ENCODE measurements at places on chromosomes 1 and 21. TPM values are rescaled to one million over a fixed set of nuclear protein-coding genes. Genes with fewer than 3 reads are reported as not detected.

The RNPEP gene
- total RNA-seq, result 52.9 TPM

The TSPEAR gene
- not detected for total RNA-seq

The LIPI gene
- not detected for total RNA-seq

The CYYR1 gene
- total RNA-seq, result 1.6 TPM

The PDC gene
- total RNA-seq, result not detected

The PAPPA2 gene
- total RNA-seq, result 2.5 TPM

The CATSPER4 gene
- not detected for total RNA-seq

The KRTAP13-2 gene
- total RNA-seq, result not detected

The RAB3B gene
- 2.4 TPM for total RNA-seq

The CCDC190 gene
- total RNA-seq, result 0.54 TPM

The HSD3B2 gene
- not detected for total RNA-seq

The ADORA3 gene
- not detected for total RNA-seq

The ETV3L gene
- not detected for total RNA-seq

The C1orf35 gene
- 13.5 TPM for total RNA-seq

The LINGO4 gene
- total RNA-seq, result not detected

The GFI1 gene
- not detected for total RNA-seq

The LRRC53 gene
- not detected for total RNA-seq

The AUNIP gene
- 0.65 TPM for total RNA-seq

The ELK4 gene
- total RNA-seq, result 11.9 TPM

The SLC26A9 gene
- not detected for total RNA-seq
